ENCODE measurements at places on chromosomes 16 and 17. TPM values are rescaled to one million over a fixed set of nuclear protein-coding genes. Genes with fewer than 3 reads are reported as not detected.

The AGRP gene
- polyA plus RNA-seq, result not detected

DNA sequence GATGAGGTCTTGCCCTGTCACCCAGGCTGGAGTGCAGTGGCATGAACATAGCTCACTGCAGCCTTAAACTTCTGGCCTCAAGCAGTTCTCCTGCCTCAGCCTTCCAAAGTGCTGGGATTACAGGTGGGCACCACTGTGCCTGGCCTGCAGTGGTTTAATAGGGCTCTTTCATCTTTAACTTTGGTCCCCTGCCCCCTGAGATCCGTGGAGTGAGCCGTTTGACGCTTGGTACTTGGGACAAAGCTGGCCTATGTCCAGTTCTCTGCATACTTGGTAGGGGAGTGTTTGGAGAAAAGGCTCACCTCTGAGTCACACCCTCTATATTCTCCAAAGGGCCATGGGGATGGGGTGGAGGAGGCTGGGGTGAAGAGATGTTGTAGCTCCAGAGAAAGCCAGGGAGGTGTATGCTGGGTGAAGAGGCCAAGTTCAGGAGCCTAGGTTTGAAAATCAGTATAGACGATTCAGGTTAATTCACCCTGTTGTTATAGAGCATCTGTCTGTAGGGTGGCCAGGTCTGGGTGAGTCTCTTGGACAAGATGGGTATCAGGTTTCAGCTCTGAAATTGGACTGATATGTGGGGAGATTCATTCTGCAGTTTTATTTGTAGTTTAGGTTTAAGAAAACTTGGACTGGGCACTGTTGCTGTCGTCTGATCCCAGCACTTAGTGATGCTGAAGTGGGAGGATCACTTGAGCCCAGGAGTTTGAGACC is 17.6 kb downstream of the ABCC1 start:
- H3K27me3 ChIP-seq, result no peaks in the 10 kb centered on the region
- peaks cover 39% of the 10 kb centered on the region for H3K36me3 ChIP-seq
- peaks cover 30% of the 10 kb centered on the region for H3K4me1 ChIP-seq
- H3K4me3 ChIP-seq, result no peak overlapping the region

The SP6 gene
- polyA plus RNA-seq, result not detected

DNA sequence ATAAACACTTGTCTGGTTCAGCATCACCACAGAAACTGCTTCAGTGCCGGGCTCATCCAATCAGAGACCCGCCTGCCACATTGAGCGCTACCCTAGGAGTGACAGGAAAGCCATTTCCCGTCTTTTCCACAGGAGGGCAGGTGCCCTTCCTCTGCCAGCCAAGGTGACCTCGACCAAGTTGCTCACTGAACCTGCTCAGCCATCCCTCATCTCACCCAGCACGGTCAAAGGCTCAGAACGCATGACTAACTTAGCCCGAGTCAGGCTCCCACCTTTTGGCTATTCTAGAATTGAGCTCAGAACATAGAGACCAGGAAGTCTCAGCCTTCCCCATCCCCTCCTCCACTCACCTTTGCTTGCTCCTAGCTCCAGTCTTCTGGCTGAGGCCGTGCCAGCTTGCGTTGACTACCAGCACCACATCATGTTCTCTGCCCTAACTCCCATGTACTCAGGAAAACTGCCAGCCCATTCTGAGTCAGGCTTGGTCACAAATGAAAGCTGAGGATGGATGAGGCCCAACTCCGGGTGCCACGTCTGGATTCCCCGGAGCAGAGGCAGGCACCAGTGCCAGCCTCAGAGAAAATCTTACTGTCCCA is 15.6 kb downstream of the MRPS23 start:
- peaks cover 4% of the 10 kb centered on the region for H3K36me3 ChIP-seq
- DNase-seq, result no peak
- H3K4me1 ChIP-seq, result no peaks in the 10 kb centered on the region
- no peak overlapping the region for H3K4me3 ChIP-seq
- no peak overlapping the region for H3K27ac ChIP-seq
- H3K27me3 ChIP-seq, result no peaks in the 10 kb centered on the region

GRCh38 chr16:47956916-47957315 is 198.9 kb downstream of the ABCC12 start:
- DNase-seq, result no peak
- no peak overlapping the region for H3K4me3 ChIP-seq
- H3K27ac ChIP-seq, result no peak overlapping the region
- H3K4me1 ChIP-seq, result no peaks in the 10 kb centered on the region

GRCh38 chr17:41678411-41678906 is 10.2 kb upstream of the EIF1 start:
- H3K27ac ChIP-seq, result peak overlapping the region; percentile 74
- H3K27me3 ChIP-seq, result no peaks in the 10 kb centered on the region
- no peak for DNase-seq
- peaks cover 44% of the 10 kb centered on the region for H3K4me1 ChIP-seq
- peak overlapping the region; percentile 71 for H3K4me3 ChIP-seq
- H3K36me3 ChIP-seq, result no peaks in the 10 kb centered on the region

- no peak for DNase-seq
- no peaks in the 10 kb centered on the region for H3K36me3 ChIP-seq
- H3K27ac ChIP-seq, result no peak overlapping the region
- peaks cover 19% of the 10 kb centered on the region for H3K27me3 ChIP-seq
These were observed 12.6 kb downstream of the UTS2R start for GRCh38 chr17:82384051-82384729.

The DECR2 gene
- polyA plus RNA-seq, result 3.8 TPM

DNA sequence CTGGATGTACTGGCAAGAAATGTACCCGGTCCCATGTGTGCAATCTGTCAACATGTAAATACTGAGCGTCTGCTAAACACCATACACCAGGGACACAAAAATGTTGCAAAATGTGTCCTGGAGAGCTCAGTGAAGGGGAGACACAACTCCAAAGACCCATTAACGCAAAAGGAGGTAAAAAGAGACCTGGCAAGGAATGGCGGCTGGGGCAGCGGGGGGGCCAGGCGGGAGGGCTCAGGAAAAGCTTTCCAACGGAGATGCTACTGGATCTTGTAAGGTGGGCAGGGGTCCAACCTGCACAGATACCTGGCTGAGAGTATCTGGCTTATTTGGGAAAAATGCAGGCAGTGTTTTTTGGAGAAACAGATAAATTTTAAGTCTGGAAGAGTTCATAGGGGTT is 40.7 kb downstream of the ADCY9 start:
- no peak overlapping the region for H3K27ac ChIP-seq

GRCh38 chr16:75745242-75745641 is 19.0 kb upstream of the CPHXL start:
- peaks cover 15% of the 10 kb centered on the region for H3K36me3 ChIP-seq
- no peak for DNase-seq

DNA sequence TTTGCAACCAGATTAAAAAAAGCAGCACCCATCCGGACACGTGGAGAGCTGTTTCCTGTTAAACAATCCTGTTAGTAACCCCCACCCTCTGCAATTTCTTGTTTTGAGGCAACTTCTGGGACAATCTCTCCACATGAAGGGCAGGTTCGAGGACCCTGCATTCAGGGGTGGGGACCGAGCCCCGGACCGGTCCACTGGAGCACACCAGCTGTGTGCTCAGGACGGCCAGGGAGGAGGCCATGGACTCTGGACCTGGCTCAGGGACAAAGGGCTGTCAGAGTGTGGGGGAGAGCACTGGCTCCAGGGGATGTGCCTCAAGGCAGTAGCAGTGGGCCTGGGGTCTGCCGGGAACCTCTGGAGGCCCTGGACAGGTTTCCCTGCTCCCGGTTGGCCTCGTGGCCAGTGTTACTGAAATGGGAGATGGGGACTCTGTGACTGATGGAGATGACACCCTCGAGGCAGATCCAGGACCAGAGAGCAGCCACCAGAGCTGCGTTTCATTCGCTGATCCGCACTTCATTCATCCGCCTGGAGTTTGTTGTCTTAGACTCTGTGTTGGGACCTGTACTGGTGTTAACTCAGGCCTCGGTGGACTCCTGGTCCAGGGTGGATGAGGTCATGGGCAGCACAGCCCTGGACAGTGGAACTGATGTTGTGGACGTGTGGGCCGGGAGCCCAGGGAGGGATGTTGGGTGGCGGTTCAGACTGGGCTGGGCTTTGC is 2.9 kb upstream of the CPNE7 start:
- no peaks in the 10 kb centered on the region for H3K36me3 ChIP-seq
- no peak overlapping the region for H3K27ac ChIP-seq
- peaks cover 33% of the 10 kb centered on the region for H3K27me3 ChIP-seq
- peaks cover 16% of the 10 kb centered on the region for H3K4me1 ChIP-seq

GRCh38 chr17:42345396-42346073 is 42.7 kb downstream of the STAT3 start:
- H3K4me1 ChIP-seq, result peaks cover 18% of the 10 kb centered on the region
- H3K36me3 ChIP-seq, result peaks cover 15% of the 10 kb centered on the region
- no peaks in the 10 kb centered on the region for H3K27me3 ChIP-seq
- H3K4me3 ChIP-seq, result no peak overlapping the region
- DNase-seq, result no peak

The MT1F gene
- polyA plus RNA-seq, result 4.7 TPM

The SCGB1C2 gene
- not detected for polyA plus RNA-seq

The TSPAN10 gene
- polyA plus RNA-seq, result not detected

DNA sequence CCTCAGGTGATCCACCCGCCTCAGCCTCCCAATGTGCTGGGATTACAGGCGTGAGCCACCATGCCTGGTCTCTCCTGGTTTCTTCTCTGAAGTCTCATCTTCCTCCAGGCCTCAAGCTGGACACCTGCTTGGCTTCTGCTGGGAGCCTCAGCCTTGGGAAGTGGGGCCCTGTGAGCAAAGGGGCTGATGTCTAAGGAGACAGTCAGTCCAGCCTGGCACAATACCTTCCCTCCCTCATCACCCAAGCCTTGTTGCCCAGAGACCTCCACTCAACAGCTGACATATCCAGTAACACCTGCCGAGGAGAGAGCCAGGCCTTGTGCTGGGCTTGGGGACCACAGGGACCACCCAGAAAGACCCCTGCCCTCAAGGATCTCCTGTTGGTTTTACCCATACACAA is 251.6 kb downstream of the GSG1L start:
- no peak overlapping the region for H3K4me3 ChIP-seq
- no peak overlapping the region for H3K27ac ChIP-seq
- no peak for DNase-seq
- no peaks in the 10 kb centered on the region for H3K36me3 ChIP-seq

DNA sequence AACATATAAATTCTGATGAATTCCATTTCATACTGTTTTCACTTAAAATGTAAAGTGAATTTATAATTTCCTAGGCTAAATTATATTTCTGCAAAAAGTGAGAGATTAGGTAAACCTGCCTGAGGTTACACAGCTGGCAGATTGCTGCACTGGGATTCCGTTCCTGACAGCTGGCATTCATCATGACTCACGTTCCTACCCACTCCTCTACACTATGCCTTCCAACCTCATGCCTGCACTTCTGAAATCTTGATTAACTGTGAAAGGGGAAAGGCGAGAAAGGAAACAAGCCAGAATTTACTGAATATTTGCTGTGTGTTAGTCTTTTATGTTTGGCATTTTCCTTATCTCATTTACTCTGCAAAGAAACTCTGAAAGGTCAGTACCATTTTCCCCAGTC is 73.3 kb upstream of the MON1B start:
- H3K36me3 ChIP-seq, result no peaks in the 10 kb centered on the region
- no peak overlapping the region for H3K27ac ChIP-seq
- H3K4me1 ChIP-seq, result no peaks in the 10 kb centered on the region
- no peak overlapping the region for H3K4me3 ChIP-seq

- DNase-seq, result no peak
- no peaks in the 10 kb centered on the region for H3K36me3 ChIP-seq
- H3K4me3 ChIP-seq, result peak overlapping the region; percentile 82
- peaks cover 84% of the 10 kb centered on the region for H3K4me1 ChIP-seq
- H3K27me3 ChIP-seq, result peaks cover 94% of the 10 kb centered on the region
These were observed 2.3 kb upstream of the LHX1 start for GRCh38 chr17:36934692-36935630.

DNA sequence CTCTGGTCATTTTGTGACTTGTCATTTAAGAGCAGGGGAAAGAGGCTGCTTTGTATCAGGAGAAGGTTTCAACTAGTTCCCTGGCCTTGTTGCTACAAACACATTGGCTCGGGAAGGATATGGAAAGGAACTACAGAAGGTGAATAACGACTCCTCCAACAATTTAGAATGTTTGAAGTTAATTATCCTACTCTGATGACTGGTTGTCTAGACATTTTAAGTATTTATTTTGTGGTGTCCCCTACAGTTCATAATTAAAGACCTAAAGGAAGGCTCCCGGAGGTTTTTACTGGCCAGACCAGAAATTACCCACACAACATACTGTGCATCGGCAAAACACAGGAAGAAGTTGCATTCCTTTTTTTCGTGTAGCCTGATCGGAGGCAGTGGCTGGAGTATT is 515.8 kb upstream of the SALL1 start:
- DNase-seq, result no peak
- peaks cover 3% of the 10 kb centered on the region for H3K27me3 ChIP-seq
- H3K36me3 ChIP-seq, result no peaks in the 10 kb centered on the region
- no peaks in the 10 kb centered on the region for H3K4me1 ChIP-seq
- H3K4me3 ChIP-seq, result no peak overlapping the region

DNA sequence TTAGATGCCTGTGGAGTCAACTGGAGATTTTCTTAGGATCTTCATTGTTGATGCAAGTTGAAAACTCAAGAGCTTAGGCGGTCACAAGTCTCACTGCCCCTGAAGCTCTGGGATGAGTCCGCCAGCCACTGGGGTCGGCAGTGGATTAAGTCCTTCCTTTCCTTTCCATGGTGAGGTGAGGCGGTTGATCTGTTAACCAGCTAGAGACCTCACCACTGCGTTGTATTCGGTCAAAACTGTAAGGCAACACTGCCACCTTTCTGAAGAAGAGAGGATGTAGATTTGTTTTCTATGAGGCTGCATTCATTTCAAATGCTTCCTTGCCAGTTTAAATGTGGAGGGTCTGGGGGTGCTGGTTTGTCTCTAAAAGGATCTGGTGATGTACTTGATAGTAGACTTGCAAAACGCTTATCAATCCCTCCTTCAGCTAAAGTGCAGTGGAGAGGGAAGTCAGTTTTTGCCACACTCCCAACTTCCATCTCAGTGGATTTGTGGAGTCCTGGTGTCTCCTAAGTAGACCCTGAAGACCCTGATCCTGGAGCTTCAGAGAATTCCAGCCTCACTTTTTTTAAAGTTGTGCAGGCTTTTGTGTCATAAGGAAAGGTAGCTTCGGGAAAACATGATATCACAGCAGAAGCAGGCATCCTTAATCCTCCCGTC is 1.7 kb downstream of the MYOCD start:
- peak overlapping the region; percentile 42 for H3K27ac ChIP-seq
- H3K36me3 ChIP-seq, result no peaks in the 10 kb centered on the region
- H3K27me3 ChIP-seq, result peaks cover 77% of the 10 kb centered on the region
- no peak overlapping the region for H3K4me3 ChIP-seq
- no peak for DNase-seq

The WNK4 gene
- polyA plus RNA-seq, result 0.10 TPM

GRCh38 chr16:46762583-46762982 is 14.4 kb upstream of the MYLK3 start:
- no peaks in the 10 kb centered on the region for H3K27me3 ChIP-seq
- H3K4me3 ChIP-seq, result no peak overlapping the region
- H3K4me1 ChIP-seq, result peaks cover 20% of the 10 kb centered on the region
- H3K36me3 ChIP-seq, result no peaks in the 10 kb centered on the region
- no peak overlapping the region for H3K27ac ChIP-seq
